A172 (cell line): ENCODE measurements at places on chromosomes 4 and X.

DNA sequence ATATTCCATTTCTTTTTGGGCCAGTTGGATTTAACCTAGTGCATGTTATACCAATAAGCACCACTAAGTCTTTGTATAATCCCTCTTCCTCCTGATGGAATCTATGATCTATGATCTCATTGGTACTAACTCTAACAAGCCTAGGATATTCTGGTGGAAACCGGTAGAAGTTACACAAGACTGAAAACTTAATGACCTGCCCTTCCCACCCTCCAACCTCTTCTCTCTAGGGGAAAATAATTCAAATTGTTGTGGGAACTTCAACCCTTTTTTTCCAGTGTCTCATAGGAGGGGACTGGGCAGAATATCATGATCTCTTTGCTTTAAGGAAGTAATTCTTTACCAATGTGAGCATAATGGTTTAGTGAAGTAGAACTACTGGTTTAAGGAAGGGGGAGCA lies 289.5 kb upstream of the BOD1L1 start:
- DNase-seq, result no peak

- DNase-seq, result no peak
These were observed 63.6 kb upstream of the SFRP2 start for GRCh38 chr4:153852501-153852900.

GRCh38 chrX:78593701-78594100 lies 65.4 kb downstream of the RTL3 start:
- no peak for DNase-seq

- DNase-seq, result no peak
These were observed 186.7 kb upstream of the SLITRK2 start for GRCh38 chrX:145630806-145631435.

DNA sequence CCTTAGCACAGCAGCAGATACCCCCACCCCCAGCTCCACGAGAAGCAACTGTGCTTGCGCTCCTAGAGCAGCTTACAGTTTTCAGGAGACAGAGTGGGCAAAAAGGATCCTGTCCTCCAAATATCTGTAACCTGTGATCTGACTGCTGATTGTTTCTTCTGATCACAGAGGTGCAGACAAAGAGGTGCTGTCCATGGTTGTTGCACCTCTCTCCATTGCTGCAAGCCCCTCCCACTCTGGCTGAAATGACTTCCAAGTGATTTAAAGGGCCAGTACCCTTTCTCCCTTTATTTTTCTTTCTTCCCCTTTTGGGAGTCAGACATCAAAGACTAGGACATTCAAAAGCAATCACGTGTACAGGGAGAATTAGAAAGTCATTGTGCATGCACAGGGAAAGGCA lies 205.3 kb upstream of the GEMIN8 start:
- no peak for DNase-seq

DNA sequence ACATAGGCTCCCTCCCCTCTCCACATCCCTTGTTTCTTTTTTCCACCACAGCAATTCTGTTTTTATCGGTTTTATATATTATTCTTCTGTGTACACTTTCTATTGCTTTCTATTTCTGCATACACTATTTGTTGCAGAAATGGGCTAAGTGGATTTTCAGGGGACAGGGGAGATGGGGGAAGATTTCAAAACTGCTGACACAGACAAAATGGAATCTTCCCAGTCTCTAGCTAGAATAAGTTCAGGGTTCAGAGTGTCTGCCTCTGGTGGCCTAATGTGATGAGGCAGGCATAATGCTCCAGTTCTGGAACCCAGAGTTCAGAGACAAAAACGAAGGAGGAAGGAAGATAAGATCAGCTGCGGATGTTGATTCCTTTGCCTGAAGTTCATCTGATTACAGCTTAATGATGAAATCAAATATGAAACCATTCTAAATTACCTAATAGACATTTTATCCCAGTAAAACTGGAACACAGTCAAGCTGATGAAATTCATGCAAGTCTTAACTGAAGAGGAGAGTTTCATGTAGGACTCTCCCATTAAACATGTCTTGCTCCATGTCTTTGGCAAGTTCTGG lies 447.1 kb downstream of the AFF2 start:
- DNase-seq, result no peak
